ENCODE measurements at places on chromosomes 2 and 18.

GRCh38 chr2:74873678-74874640 lies 40.0 kb downstream of the HK2 start:
- no peak for DNase-seq

GRCh38 chr2:79259959-79260358 lies 100.4 kb upstream of the REG3A start:
- DNase-seq, result no peak

DNA sequence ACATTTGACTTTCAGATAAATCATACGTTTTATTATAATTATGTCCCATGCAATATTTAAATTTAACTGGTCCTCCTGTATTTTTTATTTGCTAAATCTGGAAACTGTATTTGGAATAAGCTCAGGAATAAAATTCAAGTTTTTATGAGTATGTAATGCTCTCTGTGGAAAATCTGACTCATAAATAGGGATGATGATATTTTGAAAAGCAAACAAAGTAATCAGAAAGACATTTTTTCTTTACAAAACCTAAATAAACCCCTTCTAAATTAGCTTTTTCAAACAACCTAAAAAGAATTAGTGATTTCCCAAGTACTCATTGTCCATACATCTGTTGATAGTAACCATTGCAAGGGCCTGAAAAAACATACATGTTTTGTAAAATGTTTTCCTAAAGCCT lies 41.1 kb downstream of the ASB1 start:
- DNase-seq, result no peak

- no peak for DNase-seq
Observed at GRCh38 chr2:162607915-162608314, 230.7 kb downstream of the KCNH7 start.

DNA sequence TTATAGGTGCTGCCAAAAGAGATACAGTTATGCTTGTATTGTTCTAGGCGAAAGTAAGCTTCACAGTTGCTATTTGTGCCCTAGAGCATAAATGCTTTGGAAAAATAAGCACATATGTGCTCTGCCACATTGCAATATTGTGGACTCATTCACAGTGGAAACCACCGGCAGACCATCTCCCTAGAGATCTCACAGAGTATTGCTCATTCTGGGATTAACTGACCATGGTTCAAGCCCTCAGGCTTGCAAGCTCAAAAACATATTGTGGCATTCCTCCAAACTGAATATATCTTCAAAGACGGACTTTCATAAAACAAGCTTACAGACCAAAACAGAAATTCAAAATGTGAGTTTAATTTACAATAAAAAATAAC lies 158.2 kb upstream of the CCDC150 start:
- DNase-seq, result no peak

DNA sequence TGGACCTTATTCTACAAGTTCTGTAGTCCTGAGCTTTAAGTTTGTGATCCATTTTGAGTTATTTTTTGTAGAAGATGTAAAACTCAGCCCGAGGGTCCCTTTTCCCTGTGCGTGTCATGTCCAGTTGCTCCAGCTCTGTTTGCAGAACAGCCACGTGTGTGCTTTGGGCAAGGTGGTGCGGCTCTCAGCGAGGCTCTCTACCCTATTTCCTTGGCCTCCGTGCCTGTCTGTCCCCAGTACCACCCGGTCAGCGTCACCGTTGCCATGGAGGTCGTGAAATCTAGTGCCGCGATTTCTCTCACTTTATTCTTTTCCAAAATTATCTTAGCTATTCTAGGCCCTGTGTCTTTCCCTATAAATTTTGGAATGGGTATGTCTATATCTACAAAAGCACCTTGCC lies 141.0 kb upstream of the CTDP1 start:
- DNase-seq, result no peak

- no peak for DNase-seq
Observed at GRCh38 chr2:208315081-208315788, 49.2 kb downstream of the PIKFYVE start.

DNA sequence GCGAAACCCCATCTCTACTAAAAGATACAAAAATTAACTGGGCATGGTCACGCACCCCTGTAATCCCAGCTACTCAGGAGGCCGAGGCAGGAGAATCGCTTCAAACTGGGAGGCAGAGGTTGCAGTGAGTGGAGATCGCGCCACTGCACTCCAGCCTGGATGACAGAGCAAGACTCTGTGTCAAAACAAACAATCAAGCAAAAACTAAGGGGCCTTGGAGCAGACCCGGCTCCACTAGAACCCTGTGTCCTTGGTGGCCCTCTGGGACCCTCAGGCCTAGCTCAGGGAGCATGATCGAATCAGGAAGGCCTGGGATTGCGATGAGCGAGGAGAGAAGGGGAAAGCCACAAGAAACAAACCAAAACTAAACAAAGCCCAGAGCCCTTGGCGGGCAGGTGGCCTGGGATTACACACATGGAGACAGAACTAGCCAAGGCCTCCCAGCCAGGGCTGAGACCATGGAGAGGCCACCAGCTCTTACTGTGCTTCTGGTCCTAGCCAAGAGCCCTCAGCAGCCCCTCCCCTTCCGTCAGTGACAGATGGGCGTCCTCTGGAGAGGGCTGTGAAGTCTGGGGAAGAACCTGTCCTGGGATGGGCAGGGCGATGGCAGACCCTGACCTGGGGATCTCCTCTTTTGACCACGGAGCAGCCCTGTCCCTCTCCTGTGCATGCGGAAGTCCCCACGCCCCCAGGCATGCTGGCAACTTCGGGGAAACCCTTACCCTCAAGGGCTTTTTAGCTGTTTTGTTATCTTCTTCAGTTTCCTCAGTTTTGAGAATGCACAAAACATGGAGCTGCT lies 27.4 kb upstream of the CATIP start:
- no peak for DNase-seq

DNA sequence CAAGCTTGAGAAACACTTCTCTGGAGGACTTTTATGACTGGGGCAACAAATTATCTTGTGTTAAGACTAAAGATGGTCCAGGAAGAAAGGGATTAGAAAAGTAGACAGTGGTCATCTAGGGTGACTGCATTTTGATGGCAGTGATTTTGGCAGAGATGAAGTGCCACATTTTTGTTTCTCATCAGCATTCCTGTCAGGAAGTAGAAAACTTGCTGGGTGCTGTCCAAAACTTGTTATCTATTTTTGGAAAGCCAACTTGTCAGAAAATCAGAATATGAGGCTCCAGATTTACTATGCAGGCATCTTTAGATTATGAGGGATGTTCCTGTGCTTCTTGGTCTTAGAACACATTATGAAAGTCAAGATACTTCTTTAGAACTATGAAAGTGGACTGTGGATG lies 29.0 kb upstream of the CALCRL start:
- no peak for DNase-seq

GRCh38 chr2:235966932-235967757 lies 201.0 kb downstream of the GBX2 start:
- DNase-seq, result no peak

- no peak for DNase-seq
Observed at GRCh38 chr2:28994679-28995078, 13.6 kb downstream of the TOGARAM2 start.

All from activated CD4-positive, alpha-beta T cell treated with anti-CD3 and anti-CD28 coated beads, Interleukin-2, amount 50 U/mL, for 48 hours (primary cell).